Heart left ventricle (tissue), 16 donors: ENCODE measurements at places on chromosomes 6 and 20. TPM values are rescaled to one million over a fixed set of nuclear protein-coding genes. Genes with fewer than 3 reads are reported as not detected.
A peak's percentile ranks its signal among the peaks of the same experiment; 100 is the strongest.

LAMA4 gene
- total RNA-seq = 42.6 TPM

GRCh38 chr20:54295686-54296085 lies 87.8 kb downstream of the PFDN4 start:
- no peak overlapping the region for H3K4me3 ChIP-seq
- no peak for DNase-seq
- H3K27me3 ChIP-seq = no peaks in the 10 kb centered on the region
- H3K4me1 ChIP-seq = peaks cover 7% of the 10 kb centered on the region
- H3K27ac ChIP-seq = no peak overlapping the region

DNA sequence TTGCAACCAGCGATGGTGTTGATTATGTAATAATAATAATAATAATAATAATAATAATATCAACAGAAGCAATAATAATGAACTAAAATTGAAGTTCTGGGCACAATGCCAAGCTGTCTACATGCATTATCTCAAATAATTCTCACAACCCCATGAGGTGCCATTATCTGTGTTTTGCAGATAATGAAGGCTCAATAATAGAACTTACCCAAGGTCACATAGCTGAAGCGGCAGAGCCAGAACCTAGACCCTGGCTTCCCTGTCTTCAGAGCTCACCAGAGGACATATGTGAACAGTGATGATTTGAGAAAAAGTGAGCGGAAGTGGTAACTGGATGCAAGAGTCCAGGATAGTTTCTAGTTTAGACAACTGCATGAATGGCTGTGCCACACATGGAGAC lies 91.0 kb downstream of the HIVEP1 start:
- H3K27me3 ChIP-seq = no peaks in the 10 kb centered on the region
- no peaks in the 10 kb centered on the region for H3K36me3 ChIP-seq
- peaks cover 9% of the 10 kb centered on the region for H3K4me1 ChIP-seq
- H3K4me3 ChIP-seq = peak overlapping the region; percentile 1

DNA sequence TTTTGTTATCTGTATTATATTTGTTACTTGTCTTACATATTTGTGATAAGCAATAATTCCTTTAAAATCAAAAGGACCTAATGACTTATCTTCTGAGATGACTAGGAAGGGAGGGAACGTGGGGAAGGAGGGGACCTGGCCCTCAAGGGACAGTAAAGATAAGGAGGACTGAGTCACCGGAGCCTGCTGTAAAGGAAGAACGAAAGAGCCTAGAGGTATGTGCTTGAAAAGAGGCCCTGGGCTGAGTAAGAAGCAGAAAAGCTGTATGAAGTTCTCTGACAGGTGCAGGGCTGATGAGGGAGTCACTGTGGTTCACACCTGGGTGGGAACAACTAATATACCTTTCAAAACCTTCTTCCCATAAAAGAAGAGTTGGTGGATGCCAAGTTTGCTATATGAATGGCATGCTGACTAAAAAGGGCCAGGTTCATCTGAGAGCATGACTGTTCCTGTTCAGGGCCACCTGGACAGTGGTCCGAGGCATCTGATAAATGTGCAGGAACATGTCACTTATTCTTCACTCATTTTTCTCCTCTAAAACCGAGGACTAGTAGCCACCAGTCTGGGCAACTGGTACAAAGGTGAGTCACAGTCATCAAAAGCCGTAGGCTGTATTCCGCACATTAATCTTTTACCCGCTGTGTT lies 111.3 kb downstream of the TNFAIP3 start:
- no peak for DNase-seq
- no peaks in the 10 kb centered on the region for H3K36me3 ChIP-seq

GRCh38 chr6:37256692-37257319 lies 766 bp upstream of the TBC1D22B start:
- no peaks in the 10 kb centered on the region for H3K27me3 ChIP-seq
- H3K36me3 ChIP-seq = no peaks in the 10 kb centered on the region
- no peaks in the 10 kb centered on the region for H3K4me1 ChIP-seq
- peak overlapping the region; percentile 98 for H3K4me3 ChIP-seq
- peak overlapping the region; percentile 88 for H3K27ac ChIP-seq
- DNase-seq = no peak

FAM162B gene
- 3.4 TPM for total RNA-seq

GRCh38 chr20:7155282-7155681 lies 387.8 kb downstream of the BMP2 start:
- no peaks in the 10 kb centered on the region for H3K27me3 ChIP-seq
- no peak overlapping the region for H3K27ac ChIP-seq
- H3K4me1 ChIP-seq = no peaks in the 10 kb centered on the region
- H3K4me3 ChIP-seq = no peak overlapping the region
- DNase-seq = no peak

- H3K4me3 ChIP-seq = no peak overlapping the region
- no peak for DNase-seq
- no peak overlapping the region for H3K27ac ChIP-seq
- no peaks in the 10 kb centered on the region for H3K36me3 ChIP-seq
- H3K27me3 ChIP-seq = no peaks in the 10 kb centered on the region
These were observed 119.8 kb downstream of the ANKS1A start for GRCh38 chr6:35008858-35009257.

KIF25 gene
- total RNA-seq = not detected

ZNF334 gene
- total RNA-seq = 0.90 TPM

DNA sequence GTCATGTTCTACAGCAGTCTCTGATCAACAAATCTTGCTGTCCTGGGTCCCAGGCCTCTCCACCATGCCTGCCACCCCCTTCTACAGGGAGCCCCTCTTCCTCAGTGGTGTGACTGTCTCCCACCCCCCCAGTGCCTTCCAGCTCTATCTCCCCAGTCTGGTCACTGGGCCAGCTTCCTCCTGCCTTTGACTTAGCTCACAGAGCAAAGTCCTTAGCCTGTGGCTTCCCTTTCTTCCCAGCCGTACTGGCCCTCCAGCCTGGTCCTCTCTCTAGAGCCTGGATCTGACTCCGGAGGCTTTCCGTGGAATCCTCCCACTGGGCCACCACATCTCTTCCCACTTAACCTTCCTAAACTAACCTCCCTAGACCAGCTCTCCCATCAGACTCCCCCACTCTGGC lies 17.0 kb downstream of the MAPK13 start:
- H3K27ac ChIP-seq = no peak overlapping the region
- H3K27me3 ChIP-seq = no peaks in the 10 kb centered on the region
- no peaks in the 10 kb centered on the region for H3K36me3 ChIP-seq
- H3K4me3 ChIP-seq = no peak overlapping the region
- DNase-seq = peak; percentile 50
- H3K4me1 ChIP-seq = no peaks in the 10 kb centered on the region

VGLL2 gene
- total RNA-seq = not detected

DNA sequence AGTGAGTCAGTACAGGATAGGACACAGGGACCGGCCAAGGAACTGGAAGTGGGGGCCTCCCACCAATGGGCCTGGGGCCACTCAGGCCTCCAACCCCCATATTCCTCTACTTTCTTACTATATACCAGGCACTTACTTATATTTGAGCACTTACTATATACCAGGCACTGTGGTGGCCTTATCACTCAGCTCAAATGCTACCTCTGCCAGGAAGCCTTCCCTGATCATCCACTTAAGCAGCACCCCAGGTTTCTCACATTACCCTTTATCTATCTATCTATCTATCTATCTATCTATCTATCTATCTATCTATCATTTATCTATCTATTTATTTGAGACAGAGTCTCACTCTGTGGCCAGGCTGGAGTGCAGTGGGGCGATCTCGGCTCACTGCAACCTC lies 12.3 kb upstream of the UBE2V1 start:
- DNase-seq = no peak
- no peaks in the 10 kb centered on the region for H3K27me3 ChIP-seq
- no peak overlapping the region for H3K27ac ChIP-seq
- no peaks in the 10 kb centered on the region for H3K4me1 ChIP-seq
- H3K4me3 ChIP-seq = no peak overlapping the region

- peaks cover 29% of the 10 kb centered on the region for H3K4me1 ChIP-seq
- DNase-seq = peak; percentile 53
- H3K36me3 ChIP-seq = no peaks in the 10 kb centered on the region
- no peaks in the 10 kb centered on the region for H3K27me3 ChIP-seq
These were observed 82.6 kb downstream of the SLC22A3 start for GRCh38 chr6:160430751-160431150.

GRCh38 chr20:58981628-58982364 lies 740 bp downstream of the NELFCD start:
- H3K4me3 ChIP-seq = peak overlapping the region; percentile 71
- DNase-seq = no peak
- H3K4me1 ChIP-seq = no peaks in the 10 kb centered on the region
- no peaks in the 10 kb centered on the region for H3K36me3 ChIP-seq

COL9A3 gene
- 0.67 TPM for total RNA-seq

DNA sequence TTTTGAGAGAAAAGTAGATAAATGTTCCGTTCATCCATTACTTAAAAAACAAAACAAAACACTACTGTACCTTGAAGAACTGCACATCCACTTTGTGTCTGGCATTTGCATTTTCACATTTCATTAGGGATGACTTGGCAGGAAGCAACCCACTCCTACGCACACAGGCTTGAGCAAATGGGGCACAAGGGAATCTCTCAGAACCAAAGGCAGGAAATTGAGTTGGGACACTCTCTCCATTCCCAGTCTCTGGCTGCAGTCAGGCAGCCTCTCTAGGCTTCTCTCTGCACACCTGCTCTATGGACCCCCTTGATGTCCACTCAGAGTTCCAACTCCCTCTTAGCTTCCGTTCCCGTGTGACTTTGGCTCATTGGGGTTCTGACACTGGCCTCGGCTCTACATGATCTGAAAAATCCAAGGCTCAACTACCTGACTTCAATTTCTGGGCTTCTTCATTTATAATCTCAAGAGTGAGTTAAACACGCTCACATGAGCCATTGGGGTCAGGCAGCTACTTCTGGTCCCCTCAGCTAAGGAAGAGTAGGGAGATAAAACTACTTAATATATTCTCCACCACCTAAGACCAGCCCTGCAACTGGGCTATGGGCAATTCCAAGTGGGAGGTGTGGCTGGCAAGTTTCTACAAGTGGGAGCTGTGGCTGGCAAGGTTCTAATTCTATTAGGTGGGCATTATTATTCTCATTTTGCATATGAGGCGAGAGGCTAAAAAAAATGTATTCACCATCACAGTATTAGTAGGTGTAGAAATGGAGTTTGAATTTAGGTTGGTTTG lies 251.9 kb downstream of the SOD2 start:
- no peaks in the 10 kb centered on the region for H3K4me1 ChIP-seq
- H3K27me3 ChIP-seq = no peaks in the 10 kb centered on the region
- no peak overlapping the region for H3K27ac ChIP-seq
- no peak overlapping the region for H3K4me3 ChIP-seq
- no peaks in the 10 kb centered on the region for H3K36me3 ChIP-seq

DNA sequence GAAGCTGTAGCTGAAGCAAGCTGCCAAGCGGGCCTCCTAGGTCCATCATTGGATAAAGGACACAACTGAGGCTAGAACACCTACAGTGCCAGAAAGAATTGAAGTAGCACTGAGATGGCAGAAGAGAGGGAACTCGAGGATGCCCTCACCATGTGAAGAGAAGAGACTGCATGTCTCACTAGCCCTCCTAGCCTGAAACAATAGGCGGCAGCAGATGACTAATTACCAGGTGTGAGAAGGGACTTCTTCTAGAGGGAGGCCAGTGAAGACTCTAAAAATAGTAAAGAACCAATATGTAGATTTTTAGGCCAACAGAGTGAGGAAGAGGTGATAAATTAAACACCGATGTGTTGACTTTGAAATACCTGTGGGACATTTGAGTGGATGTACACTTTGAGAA lies 50.3 kb downstream of the LGSN start:
- no peak overlapping the region for H3K4me3 ChIP-seq
- H3K36me3 ChIP-seq = no peaks in the 10 kb centered on the region
- DNase-seq = no peak
- no peaks in the 10 kb centered on the region for H3K4me1 ChIP-seq
- H3K27me3 ChIP-seq = no peaks in the 10 kb centered on the region

- H3K4me1 ChIP-seq = no peaks in the 10 kb centered on the region
- H3K27ac ChIP-seq = no peak overlapping the region
- no peak for DNase-seq
- H3K4me3 ChIP-seq = no peak overlapping the region
- H3K27me3 ChIP-seq = no peaks in the 10 kb centered on the region
- no peaks in the 10 kb centered on the region for H3K36me3 ChIP-seq
These were observed 53.4 kb downstream of the SEL1L2 start for GRCh38 chr20:13936781-13937576.

- H3K27me3 ChIP-seq = no peaks in the 10 kb centered on the region
- H3K4me1 ChIP-seq = no peaks in the 10 kb centered on the region
- no peak overlapping the region for H3K4me3 ChIP-seq
- H3K27ac ChIP-seq = no peak overlapping the region
These were observed 44.1 kb downstream of the SCP2D1 start for GRCh38 chr20:18857640-18858039.

ATG5 gene
- 12.6 TPM for total RNA-seq

ASIP gene
- total RNA-seq = 10.4 TPM

ZNF322 gene
- total RNA-seq = 14.8 TPM

DNA sequence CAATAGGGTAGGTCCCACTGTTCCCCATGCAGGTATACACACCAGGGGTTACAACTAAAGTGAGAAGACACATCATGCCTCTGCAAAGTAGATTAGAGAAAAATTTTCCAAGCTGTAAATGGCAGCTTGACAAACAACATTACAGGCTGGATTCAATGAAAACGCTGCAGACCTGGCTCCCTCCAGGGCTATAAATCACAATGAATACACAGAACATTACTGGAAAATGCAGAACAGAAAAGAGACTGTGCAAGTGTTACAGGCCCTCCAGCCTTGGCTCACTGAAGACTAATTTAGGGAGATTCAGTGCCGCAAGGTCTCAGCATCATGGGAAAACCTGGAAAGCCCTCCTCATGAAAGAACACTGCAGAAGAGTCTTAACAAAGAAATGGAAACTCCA lies 207.8 kb downstream of the KHDC1L start:
- no peaks in the 10 kb centered on the region for H3K36me3 ChIP-seq
- H3K4me1 ChIP-seq = no peaks in the 10 kb centered on the region
- H3K27me3 ChIP-seq = no peaks in the 10 kb centered on the region
- no peak overlapping the region for H3K27ac ChIP-seq
- DNase-seq = no peak
- no peak overlapping the region for H3K4me3 ChIP-seq

- DNase-seq = no peak
- H3K4me1 ChIP-seq = no peaks in the 10 kb centered on the region
These were observed 26.7 kb downstream of the AKAP7 start for GRCh38 chr6:131161987-131162386.

DNA sequence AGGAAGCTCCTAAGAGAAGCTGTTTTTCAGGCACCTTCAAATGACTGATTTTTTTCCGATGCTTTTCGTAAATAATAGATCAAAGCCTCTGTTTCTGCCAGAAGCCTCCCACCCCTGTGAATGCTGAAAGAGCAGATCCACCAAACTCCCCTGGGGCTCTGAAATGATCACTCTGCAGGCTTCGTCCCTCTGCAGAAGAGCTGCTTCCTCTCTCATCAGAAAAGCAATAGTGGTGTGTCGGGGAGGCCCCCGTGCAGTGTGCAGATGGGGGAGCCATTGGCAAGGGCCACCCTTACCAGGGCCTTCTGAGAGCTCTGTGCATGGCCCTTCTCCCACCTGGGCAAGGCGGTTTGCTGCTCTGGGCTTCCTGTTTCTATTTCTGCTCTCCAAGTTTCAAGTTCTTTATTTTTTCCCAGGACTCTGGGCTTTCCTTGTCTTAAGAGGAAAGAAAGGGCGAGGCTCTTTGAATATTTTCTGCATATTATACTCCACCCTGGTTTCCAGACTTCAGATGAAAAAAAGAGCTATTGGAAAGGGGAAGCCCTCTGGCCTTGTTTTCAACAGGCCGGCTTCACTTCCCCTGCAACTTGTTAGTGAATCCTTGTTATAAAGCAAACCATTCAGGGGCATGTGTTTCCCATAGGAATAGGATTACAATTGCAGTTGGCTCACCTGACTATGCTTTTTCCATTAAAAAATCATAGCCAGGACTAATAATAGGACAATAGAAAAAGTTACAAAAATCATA lies 155.2 kb downstream of the TTLL2 start:
- no peak overlapping the region for H3K4me3 ChIP-seq
- H3K4me1 ChIP-seq = peaks cover 6% of the 10 kb centered on the region
- no peak for DNase-seq
- H3K36me3 ChIP-seq = no peaks in the 10 kb centered on the region
- peak overlapping the region; percentile 58 for H3K27ac ChIP-seq

PRDM1 gene
- total RNA-seq = 1.7 TPM
